SK-MEL-5 (cell line): ENCODE measurements at places on chromosomes 11 and 22. TPM values are rescaled to one million over a fixed set of nuclear protein-coding genes. Genes with fewer than 3 reads are reported as not detected.

RPS3 gene
- 3,453 and 4,098 TPM in 2 replicates for total RNA-seq

PKDREJ gene
- not detected in 2 replicates for total RNA-seq

SCN4B gene
- total RNA-seq = not detected in 2 replicates

OR56A1 gene
- total RNA-seq = not detected in 2 replicates

APOA4 gene
- not detected in 2 replicates for total RNA-seq

MPPED2 gene
- total RNA-seq = 2.6 and 3.7 TPM in 2 replicates

MUC2 gene
- total RNA-seq = not detected in 2 replicates

SLC22A9 gene
- not detected in 2 replicates for total RNA-seq
